T-helper 2 cell (primary cell): ENCODE measurements at places on chromosomes 1 and 21.

- no peak for DNase-seq
Measured at GRCh38 chr1:191618181-191618580, 540.1 kb upstream of the RGS18 start.

DNA sequence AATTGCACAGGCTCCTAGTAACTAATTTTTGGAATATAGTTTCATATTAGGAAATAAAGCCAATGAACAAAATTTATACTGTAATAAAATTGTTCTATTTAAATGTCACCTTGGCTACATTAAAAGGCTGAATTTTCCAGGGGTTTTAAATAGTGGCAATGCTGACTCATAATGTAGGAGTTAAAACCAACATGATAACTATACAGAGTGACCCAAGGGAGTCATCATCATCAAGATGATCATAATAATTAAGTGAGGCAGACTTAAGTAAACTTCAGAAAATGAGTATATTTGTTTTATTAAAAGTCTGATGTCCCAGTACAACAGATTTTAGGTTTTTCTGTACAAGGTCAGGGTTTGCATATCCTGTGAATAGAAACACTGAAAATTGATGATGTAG, 183.4 kb downstream of the PLPPR4 start:
- DNase-seq = no peak

DNA sequence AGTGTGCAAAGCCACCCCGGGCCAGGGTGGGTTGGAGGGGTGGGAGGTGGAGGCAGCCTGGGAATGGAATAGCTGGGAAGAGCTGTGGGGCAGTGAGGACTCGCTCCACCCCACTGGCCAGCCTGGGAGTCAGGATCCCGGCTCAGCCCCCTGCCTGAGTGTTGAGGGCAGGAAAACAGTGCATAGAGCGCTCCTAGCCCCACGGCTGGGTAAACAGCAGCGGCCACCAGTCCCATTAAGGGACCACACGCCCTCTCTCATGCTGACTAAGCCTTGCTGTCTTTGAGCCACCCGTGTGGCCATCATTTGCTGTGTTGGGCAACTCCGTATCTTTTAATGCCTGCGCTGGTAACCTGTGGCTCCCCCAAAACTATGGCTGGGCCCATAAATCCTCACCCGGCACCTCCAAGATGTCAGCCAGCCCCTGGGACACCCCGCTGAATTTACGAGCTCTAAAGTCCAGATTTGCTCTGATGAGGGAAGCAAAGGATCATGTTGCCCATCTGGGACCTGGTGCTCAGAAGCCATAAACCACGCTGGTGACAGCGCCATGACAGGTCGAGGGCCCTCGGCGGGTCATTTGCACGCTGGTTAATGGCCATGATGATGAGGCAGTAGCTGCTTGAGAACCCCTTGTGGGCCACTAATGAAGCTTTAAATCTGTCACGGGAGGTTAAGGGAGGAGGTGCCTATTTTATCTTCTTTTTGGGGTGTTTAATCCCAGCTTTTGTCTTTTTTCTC, 34.9 kb downstream of the SYF2 start:
- no peak for DNase-seq

DNA sequence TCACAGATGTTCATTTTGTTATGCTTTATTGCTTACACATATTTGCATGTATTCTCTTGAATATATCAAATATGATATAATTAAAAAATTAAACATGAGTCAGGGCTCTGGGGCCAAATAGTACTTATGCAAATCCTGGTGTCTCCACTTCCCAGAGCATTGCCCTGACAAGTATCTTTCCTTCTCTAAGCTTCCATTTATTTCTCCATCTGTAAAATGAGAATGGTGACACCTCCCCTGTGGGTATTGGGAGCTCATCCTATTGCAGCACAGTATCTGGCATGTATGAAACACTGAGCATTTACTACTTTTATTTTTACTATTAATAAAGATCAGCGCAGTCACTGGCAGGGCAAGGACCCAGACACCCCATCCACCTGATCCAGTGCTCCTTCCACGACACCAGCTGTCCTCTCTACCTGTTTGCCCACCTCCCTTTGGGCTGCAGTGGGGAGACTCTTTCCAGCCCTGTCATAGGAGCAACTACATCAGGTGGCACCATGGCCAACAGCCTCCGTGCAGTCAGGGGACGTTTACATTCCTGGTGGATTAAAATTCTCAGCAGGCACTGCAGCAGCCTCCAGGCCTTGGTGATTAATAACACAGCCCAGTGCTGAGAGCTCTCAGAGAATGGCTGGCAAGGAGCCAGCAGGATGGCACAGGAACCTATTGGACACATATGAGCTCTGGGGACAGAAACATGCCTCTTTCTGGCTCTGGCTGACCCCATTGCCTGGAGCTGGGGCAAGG, 113.0 kb downstream of the DMRTB1 start:
- no peak for DNase-seq

DNA sequence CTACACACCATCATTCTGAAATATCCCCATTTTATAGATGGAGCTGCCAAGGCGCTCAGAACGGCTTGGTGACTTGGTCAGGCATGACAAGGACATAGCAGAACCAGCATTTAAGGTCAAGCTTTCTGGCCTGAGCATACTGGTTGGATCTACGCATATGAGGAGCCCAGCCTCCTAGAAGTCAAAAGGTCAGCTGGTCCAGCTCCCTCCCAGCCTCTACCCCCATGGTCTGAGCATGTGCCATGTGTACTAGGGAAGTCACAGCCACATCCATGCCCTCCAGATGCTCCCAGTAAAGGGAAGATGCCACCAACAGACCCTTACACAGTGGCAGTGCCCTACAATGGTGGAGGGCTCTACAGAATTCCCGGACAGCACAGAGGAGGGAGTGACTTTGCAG, 96.7 kb downstream of the EPHB2 start:
- no peak for DNase-seq

DNA sequence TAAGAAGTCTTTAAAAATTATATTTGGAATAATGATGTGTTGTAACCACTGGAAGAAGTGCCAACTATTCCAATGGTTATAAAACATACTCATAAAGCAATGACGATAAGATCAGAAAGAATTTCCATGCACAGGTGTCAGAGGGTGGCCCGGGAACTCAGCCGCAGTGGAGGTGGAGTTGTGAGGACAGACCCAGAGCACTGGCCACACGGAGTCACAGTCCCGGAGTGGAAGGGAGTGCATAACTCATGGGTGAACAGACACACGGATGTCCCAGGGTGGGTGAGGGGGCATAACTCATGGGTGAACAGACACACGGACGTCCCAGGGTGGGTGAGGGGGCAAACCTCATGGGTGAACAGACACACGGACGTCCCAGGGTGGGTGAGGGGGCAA, 2.5 kb downstream of the KRTAP10-4 start:
- no peak for DNase-seq

- DNase-seq = peak; percentile 14
Measured at GRCh38 chr1:12472156-12472797, 145.7 kb downstream of the DHRS3 start.

- DNase-seq = no peak
Measured at GRCh38 chr21:38499296-38499695, 1.0 kb upstream of the ERG start.

- DNase-seq = no peak
Measured at GRCh38 chr1:34778381-34778780, 2.6 kb upstream of the GJB3 start.

DNA sequence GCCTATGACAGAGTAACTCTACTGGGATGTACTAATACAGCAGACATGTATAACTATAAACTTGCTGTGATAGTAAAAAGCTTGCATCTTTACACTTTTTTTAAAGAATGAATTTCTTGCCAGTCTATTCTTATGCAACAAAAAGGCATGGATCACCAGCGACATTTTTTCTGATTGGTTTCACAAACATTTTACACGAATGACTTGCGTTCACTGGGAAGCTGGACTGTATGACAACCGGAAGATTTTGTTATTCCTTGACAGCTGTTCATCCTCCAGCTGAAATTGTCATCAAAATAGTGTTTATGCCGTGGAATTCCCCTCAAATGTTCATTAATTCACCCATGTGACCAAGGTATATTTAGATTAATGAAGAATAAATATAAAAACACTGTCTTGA, 131.0 kb downstream of the XPR1 start:
- no peak for DNase-seq

DNA sequence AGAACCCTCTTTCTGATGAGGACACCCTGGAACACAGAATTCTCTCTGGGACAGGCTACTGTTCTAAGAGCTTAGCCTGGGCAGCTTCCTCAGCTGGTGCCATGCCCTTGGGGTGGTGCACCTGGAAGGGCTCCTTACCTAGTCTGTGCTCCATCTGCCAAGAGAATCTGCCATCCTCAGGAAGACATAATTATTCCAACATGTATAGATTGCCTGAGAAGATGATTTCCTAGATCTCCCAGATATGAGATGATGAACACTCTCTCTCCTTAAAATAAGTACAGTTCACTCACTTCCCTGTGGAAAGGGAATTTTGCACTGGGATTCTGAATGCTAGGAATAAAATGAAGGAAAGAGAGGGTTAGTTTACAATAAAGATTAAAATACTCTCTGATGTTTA, 87.6 kb downstream of the NENF start:
- DNase-seq = no peak

GRCh38 chr1:151013518-151013917, 5.3 kb downstream of the PRUNE1 start:
- DNase-seq = no peak
